Nephron progenitor cell (in vitro differentiated cells): ENCODE measurements at places on chromosomes 12 and 14.

- DNase-seq: no peak
These were observed 63.1 kb upstream of the SLC38A2 start for GRCh38 chr12:46435625-46436024.

DNA sequence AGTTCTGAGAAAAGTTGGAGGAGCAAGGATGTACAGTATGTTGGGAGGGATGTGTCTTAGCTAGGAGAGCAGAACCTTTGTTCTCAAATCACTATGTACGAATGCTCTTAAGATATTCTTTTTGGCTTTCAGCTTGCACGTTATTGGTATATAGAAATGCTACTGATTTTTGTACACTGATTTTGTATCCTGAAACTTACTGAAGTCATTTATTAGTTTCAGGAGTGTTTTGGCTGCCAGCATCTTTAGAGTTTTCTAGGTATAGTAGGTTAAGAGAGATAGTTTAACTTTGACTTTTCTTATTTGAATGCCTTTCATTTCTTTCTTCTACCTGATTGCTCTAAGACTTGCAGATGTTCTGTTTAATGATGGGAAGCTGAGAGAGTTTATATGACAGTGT is 442.8 kb upstream of the FBXO33 start:
- DNase-seq: no peak

DNA sequence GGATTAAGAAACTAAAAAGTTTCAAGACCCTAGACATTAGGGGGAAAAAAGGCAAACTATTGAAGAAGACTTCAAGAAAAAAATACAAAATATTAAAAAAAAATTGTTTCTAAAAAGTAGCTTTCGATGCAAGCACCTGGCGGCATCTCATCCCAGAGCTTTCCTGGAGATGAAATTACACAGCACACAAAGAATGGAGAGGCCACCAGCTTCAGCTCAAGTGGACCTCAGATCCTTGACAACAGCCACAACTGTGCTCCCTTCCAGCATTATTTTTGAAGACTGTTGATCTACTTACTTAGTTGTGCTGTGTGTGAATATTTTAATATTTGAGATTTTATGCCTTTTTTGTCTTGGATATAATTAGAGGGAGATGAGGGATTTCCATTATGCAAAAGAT is 479.0 kb downstream of the GLT1D1 start:
- no peak for DNase-seq

DNA sequence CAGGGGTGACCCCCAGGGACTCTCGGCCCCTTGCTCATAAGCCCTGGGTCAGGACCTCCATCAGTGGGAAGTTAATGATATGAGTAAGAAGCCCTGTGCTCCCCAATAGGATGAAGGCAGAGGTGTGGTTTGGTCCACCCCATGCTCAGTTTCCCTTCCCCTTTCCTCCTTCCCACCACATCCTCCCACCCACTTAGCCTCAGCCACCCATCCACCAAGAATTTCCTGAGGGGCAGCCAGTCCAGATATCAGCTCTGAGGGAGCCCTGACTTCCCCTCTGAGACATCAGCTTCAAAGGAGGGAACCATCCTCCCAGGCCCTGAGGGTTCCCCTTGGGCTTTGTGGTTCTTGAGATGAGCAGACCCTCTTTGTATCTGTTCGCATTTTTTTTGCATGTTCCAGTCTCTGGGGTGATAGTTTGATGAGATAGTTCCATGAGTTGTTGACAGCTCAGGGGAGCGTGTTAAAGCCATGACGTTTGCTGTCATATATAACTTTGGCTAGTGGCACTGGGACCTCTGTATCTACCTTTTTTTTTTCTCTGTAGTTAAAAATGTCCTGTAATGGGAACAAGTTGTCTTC is 71.2 kb downstream of the LGMN start:
- DNase-seq: no peak

DNA sequence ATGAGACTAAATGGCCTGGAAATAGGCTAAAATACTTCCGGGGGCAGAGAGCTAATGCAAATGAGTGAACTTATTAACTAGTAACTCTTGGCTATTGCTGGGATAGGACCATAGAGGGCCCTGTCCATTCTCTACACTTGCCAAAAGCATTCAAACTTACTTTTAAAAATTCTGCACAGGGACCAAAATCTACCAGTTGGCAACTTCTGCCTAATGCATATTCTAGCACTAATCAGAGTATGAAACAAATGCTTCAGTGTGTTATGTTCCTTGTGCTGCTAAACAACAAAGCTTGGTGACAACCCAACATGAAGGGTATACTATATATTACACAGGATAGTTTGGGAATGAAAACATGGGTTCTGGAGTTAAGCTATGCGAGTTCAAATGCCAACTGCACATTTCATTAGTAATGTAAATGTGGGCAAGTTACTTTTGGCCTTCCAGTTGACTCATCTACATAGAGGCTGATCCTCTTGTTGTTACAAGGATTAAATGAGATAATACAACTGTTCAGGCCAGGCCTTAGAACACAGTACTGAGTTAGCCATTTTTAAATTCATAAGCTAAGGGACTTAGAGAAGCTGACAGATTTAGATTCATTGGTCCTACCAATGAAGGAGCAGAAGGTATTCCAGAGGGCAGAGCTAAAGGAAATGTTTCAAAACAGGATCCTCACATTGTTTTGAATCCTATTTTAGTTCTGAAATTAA is 32.4 kb downstream of the HIGD1C start:
- DNase-seq: no peak

DNA sequence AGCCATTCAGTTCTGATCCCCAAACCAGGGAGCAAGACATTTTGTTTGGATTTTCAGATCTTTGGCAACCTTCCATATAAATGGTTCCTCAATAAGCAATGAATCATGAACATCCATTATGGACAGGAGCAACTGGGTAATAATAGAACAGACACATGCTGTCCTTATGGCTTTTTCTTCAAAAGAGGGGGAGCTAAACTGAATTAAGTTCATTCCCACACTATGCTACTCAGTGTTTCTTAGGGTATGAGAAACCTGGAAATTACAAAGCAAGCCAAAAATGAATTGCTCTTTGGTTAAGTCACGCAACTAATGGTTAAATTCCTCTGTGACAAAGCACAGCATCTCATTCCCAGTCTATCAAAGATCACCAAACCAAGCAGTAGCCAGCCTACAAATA is 51.0 kb downstream of the PTGER2 start:
- DNase-seq: no peak

GRCh38 chr12:69685810-69686209 is 13.3 kb downstream of the BEST3 start:
- DNase-seq: no peak

DNA sequence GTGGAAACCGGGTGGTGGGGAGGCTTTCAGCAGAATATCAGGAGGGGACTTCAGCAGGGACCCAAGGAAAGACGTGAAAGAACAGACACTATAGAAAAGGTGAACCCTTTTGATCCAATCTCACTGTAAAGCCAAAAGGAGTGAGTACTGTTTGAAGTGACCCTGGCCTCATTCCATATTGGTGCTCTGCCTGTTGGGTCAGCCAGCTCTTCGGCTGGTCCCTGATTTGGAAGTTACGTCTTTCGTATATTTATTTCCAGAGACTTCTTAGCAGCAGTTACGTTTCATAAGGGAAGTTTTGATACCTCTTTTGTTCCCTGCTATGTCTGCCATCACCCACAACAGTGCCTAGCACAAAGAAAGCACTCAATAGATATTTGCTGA is 21.9 kb downstream of the WNT5B start:
- DNase-seq: no peak

GRCh38 chr12:57766464-57767304 is at the start of gene CYP27B1:
CYP27B1 (minus strand) TSS chr12:57767078; CDS start chr12:57767041, 37 bp downstream.
- peak; percentile 23 for DNase-seq

GRCh38 chr12:32895688-32896431 is 717 bp downstream of the PKP2 start:
- peak; percentile 43 for DNase-seq

GRCh38 chr14:84826294-84826693 is 703.6 kb upstream of the FLRT2 start:
- DNase-seq: no peak

- DNase-seq: no peak
These were observed 1585.3 kb upstream of the TMEM132C start for GRCh38 chr12:126681676-126682075.

DNA sequence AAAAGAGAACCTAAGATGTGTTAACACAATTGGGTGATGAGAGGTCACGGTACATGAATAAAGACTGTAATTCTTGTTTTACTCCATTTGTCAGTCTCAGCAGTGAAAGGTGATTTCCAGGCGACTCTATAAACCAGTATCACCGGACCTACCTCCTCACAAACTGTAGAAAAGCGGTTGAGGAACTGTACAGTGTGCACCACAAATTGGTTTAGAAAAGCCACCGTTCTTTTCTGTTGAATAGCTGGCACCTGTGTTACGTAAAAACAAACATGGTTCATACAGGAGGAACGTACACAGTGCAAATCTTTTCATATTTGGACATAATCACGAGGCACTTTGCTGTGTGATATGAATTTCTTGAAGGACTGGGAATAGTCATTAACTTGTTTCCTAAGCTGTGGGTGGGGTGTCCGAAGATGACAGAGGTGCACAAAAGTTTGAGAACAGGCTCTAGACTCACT is 663 bp downstream of the WASHC3 start:
- no peak for DNase-seq

- no peak for DNase-seq
These were observed 502 bp downstream of the SMARCD1 start for GRCh38 chr12:50085615-50086072.

DNA sequence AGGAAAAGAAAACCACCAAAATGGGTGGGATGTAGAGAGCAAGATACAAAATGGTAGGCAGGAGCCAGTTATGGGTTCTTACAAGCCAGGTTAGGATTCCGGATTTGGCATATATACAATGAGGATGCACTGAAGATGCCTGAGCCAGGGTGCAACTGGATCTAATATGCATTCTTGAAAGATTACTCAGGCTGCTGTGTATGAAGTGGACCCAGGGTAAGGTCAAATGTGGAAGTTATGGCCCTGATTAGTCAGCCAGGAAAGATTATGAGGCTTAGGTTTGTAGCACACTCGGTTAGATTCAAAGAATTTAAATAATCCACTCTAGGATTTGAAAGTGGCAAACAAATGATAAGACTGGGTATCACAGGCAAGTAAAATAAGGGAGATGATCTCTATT is 1750.7 kb upstream of the FLRT2 start:
- no peak for DNase-seq
